ENCODE measurements at places on chromosomes 7 and 10. TPM values are rescaled to one million over a fixed set of nuclear protein-coding genes. Genes with fewer than 3 reads are reported as not detected.
A peak's percentile ranks its signal among the peaks of the same experiment; 100 is the strongest.

MARVELD1 gene
- 6.4 TPM for total RNA-seq

MET gene
- total RNA-seq, result 13.1 TPM

- DNase-seq, result no peak
Observed at GRCh38 chr7:40057292-40057691, 77.1 kb downstream of the MPLKIP start.

GRCh38 chr10:61628151-61628874, 34.4 kb upstream of the CABCOCO1 start:
- no peak for DNase-seq

DNA sequence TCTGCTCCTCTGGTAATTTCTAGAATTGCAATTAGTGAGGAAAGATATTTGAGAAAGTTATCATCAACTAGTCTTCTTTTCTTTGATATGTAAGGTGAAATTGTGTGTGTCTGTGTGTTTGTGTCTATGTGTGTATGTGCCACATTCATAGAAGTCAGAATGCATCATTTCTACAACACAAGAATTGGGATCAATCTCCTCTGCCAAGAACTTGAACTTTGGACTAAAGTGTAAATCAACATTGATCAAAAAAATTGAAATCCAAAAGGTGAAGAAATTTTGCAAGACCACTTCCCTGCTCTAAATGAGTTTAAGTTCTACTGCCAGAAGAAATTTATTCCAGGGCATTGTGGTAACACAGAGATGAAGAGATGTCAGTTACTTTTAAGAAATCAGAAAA, 1072.8 kb downstream of the GRM8 start:
- DNase-seq, result no peak

DNA sequence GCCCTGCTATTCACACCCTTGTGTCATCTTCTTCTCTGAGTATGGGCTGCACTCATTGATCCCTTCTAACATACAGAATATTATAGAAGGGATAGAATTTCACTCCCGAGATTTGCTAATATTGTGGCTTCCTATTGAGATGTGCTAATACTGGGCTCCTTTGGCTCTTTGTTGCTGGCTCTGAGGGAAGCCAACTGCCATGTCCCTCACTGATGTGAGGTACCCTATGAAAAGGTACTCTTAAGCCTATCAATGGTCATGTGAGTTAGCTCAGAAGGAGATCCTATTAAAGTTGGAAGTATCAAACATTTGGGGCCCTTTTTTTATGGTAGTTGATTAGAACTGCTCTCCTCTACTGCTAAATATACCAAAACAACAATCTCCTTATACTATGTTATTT, 665.2 kb upstream of the ZWINT start:
- no peak for DNase-seq

TMEM236 gene
- 0.66 TPM for total RNA-seq

DNA sequence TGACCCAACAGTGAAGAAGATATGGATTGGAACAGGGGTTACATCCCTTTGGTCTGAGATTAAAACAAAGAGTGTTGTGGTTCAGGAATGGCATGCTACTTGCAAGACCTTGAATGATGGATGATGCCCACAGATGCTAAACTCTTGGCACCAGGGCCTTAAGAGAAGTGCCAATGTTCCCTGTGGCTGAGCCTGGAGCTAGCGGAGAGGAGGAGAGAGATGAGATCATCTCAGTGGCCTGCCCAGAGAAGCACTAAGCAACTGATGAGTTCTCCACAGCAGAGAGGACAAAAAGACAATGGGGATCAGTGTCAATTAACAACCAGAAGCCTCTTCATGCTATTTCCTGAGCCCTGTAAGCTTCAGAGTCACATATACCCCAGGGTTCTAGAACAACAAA, 97.8 kb downstream of the ELAPOR2 start:
- DNase-seq, result no peak

DNA sequence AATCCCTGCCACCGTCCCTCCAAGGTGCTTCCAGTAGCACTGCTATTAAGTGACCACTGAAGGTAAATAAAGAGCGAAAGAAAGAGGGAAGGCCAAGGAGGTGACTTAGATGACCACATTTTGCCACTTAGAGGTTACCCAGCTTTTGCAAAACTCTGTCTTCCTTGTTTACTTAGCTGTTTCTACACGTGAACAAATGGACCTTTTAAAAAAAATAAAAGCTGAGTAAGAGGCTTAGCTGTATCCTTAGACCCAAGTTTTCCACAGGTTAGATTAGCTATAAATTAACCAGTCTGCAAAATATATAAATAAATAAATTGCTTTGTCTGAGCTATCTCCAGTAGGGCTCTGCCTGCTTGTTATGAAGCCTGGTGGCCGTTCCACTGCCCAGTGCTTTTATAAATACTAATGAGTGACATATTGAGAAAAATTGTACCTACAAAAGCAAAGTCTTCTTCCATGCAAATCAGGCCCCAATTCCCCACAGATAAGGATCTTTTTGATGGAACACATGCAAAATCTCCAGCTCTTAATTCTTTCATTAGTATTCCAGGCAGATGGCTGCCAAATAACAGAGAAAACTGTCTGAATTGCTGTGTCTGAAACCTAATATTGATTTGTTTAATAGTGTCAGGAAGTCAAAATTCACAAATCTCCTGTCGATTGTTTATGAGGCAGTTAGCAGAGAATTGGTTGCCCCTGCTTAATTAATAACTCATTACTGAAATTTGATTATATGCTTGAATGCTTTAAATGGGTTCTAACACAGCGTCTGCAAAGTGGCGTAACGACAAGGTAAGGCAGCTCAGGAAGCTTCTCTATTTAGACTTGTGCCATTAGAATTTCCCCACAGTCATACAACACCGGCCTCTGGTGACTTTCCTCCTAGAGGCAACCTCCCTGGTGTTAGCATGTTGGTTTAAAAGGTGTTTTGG, 176.7 kb downstream of the EMX2 start:
- DNase-seq, result no peak

DNA sequence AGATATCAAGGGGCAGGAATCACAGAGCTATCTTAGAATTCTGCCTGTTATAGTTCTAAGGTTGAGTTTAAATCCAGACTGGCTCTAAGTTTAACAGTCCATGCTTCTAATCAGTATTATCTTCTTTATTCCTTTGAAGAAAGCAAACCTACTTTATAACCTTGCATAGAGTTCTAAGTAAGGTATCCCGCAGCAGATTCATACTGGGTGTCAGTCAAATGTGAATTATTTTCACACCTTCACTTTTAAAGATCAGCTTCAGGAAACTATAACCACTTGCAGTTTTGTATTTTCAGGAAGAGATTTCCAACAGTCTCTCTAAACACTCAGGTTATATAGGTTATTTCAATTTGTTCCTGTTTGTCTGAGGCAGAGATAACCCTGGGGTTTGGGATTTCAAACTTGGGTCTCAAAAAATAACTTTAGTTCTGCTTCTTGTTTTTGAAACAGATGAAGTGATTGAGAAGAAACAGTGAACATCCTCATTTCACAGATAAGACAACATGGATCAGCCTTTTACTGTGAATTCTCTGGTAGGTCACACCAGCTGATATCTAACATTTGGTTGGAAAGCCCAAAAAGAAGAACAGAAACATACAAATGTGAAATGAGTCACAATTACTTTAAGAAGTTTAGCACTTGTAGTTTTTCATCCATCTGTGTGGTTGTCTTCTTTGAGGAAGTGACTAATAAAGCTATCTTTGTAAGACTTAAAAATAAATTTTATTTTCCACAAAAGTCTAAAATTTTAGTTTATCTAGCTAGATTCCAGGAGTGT, 21.4 kb downstream of the STAMBPL1 start:
- no peak for DNase-seq

MMRN2 gene
- total RNA-seq, result 32.1 TPM

CPA4 gene
- total RNA-seq, result not detected

CDHR3 gene
- total RNA-seq, result 11.4 TPM

- DNase-seq, result no peak
Observed at GRCh38 chr10:89252225-89252585, 630 bp upstream of the LIPA start.

OIT3 gene
- total RNA-seq, result not detected

DNA sequence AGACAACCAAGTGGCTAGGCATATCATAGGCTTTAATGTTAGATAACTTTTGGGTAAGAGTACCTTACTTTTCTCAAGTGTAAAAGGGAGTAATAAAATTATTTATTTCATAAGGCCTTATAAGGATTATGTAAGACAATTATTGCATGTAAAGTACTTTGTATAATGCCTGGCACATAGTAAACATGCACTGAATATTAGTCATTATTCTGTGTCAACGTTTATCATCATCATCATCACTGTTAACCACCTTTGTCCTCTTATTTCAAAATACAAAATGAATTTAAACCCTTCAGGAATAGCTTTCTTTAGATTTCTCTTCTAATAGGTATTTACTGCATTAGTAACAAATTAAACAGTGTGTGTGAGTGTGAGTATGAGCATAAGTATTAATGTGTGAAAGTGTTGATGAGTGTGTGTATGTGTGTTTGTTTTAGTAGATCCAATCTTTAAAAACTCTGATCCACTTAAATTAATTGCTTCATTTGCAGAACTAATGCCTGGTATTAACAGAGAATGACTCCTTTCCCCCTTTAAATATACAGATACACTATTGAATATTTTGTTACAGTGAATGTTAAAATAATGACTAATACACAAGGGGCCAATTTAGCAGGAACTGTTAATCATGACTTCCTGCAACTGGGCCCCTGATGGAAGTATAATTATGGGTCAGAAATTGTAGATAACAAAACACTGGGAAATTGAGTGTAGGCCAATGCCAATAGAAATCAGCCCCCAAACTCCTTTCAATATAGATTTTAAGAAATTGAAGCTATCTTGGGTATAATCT, 213.3 kb upstream of the FZD8 start:
- no peak for DNase-seq

DNA sequence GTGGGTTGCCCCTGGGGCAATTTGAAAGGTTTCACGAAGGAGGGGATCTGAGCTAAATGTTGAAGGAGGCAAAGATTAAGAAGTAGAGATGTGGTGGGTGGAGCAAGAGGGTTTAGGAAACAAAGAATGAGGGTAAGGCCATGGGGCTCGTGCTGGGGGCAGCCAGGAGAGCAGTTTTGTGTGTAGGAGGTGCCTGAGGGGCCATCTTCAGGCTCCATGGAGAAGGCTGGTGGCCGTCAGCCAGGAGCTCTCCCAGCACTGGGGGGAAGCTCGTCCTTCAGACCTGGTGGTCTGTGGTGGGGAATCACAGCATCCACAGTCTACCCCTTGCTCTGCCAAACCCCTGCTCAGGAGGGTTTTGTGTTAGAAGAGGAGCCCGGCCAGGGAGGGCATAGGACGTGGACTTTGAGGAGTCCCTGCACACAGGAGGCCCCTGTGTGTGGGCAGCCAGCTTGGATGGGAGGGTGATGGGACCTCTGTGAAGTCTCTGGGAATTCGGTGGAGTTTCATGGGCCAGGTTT, 11.8 kb upstream of the CXCL12 start:
- no peak for DNase-seq

SEMA4G gene
- 0.52 TPM for total RNA-seq

DNA sequence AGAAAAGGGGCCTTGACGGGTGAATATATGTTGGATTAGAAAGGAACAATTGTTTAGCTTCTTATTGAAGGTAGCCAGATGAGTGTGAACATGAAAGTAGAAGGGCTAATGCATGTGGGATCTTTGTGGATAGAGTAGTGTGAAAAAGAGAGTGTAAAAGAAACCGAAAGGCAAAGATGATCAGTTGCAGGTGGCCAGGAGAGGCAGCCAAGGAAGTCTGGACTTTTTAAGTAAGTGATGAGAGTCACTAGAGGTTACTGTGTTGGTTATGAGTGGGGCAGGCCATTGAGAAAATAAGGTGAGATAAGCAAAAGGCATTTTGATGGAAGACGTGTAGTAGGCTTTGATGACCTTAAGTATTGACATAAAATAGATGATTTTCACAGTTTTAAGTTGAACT, 64.7 kb upstream of the ETV1 start:
- no peak for DNase-seq

- DNase-seq, result no peak
Observed at GRCh38 chr7:33946094-33946699, 40.9 kb downstream of the BMPER start.

CRPPA gene
- total RNA-seq, result 8.3 TPM

RAMP3 gene
- total RNA-seq, result 30.7 TPM

- DNase-seq, result no peak
Observed at GRCh38 chr10:49613165-49613881, 514 bp upstream of the CHAT start.

DNA sequence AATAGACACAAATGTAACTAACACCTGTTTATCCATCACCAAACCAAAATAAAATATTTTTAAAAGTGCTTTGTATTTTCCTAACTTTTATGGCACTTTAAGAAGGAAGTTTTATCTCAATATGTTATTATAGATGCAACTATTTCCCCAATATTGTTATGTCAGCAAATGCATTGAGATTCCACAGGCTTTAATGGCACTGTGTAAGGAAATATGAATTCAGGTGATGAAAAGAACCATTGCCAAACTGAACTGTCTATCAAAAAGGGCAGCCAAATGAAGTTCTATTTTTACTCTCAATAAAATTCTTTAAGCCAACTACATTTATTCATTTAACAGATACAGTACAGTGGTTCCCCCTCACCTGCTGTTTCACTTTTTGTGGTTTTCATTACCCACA, 67.2 kb upstream of the OIT3 start:
- no peak for DNase-seq

DNA sequence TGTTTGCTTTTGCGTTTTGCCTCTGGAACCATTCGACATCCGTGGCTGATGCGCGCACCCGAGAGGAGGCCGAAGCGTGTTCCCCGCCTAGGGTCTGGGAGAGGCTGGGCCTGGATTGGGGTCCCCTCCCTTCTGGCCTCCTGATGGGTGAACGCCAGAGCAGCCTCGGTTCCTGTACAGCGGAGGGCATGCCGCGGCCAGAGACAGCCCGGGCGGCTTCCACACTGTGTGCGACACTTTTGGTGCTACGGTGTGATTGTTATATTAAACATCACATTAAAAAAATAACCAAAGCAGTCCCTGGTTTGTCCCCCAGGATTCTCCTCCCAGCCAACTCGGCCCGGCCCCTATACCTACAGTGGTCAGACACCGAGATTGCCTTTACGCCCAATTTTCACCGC, 3.7 kb upstream of the HOXA7 start:
- peak; percentile 14 for DNase-seq

- DNase-seq, result no peak
Observed at GRCh38 chr10:92111336-92111939, 179.4 kb downstream of the CPEB3 start.

DNA sequence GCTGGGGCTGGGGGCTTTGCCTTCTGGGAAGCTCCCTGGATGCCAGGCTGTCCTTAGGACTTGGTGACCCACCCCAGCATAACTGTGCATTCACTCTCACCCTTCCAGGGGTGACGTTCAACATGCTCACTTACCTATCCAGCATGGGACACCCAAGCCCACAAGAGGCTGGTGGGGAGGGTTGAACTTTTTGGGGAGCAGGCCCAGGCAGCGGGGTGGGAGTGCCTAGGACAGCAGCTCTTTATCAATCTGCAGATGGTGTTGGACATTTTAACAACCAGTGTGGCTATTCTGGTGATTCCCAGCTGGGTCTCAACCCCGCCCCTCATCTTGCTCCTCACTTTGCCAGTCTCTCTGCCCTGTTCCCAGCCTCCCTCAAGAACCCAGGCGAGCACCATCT, 86.4 kb downstream of the CDH23 start:
- no peak for DNase-seq

MRLN gene
- not detected for total RNA-seq

PLAU gene
- 4.9 TPM for total RNA-seq
